ENCODE measurements at places on chromosomes 13 and 19. TPM values are rescaled to one million over a fixed set of nuclear protein-coding genes. Genes with fewer than 3 reads are reported as not detected.

- no peak overlapping the region for H3K27ac ChIP-seq
- H3K36me3 ChIP-seq = no peaks in the 10 kb centered on the region
Observed at GRCh38 chr13:38980750-38981078, 9.9 kb downstream of the STOML3 start.

- DNase-seq = no peak
- H3K4me1 ChIP-seq = no peaks in the 10 kb centered on the region
- no peaks in the 10 kb centered on the region for H3K27me3 ChIP-seq
- no peaks in the 10 kb centered on the region for H3K36me3 ChIP-seq
- H3K4me3 ChIP-seq = no peak overlapping the region
- no peak overlapping the region for H3K27ac ChIP-seq
Observed at GRCh38 chr19:51457351-51458013, 772 bp downstream of the SIGLEC8 start.

KIR2DL4 gene
- 0.54 TPM for total RNA-seq

SOX1 gene
- total RNA-seq = not detected
